ENCODE measurements at places on chromosomes 13 and 19.
A peak's percentile ranks its signal among the peaks of the same experiment; 100 is the strongest.

- DNase-seq: no peak
Observed at GRCh38 chr19:39919976-39920375, 14.5 kb downstream of the FCGBP start.

GRCh38 chr13:105436943-105437342 lies 1098.5 kb downstream of the EFNB2 start:
- DNase-seq: no peak

- DNase-seq: no peak
Observed at GRCh38 chr13:32087955-32088747, 56.6 kb downstream of the FRY start.

- no peak for DNase-seq
Observed at GRCh38 chr13:106472621-106473020, 62.8 kb downstream of the EFNB2 start.

- no peak for DNase-seq
Observed at GRCh38 chr19:18153556-18154134, 682 bp downstream of the PIK3R2 start.

DNA sequence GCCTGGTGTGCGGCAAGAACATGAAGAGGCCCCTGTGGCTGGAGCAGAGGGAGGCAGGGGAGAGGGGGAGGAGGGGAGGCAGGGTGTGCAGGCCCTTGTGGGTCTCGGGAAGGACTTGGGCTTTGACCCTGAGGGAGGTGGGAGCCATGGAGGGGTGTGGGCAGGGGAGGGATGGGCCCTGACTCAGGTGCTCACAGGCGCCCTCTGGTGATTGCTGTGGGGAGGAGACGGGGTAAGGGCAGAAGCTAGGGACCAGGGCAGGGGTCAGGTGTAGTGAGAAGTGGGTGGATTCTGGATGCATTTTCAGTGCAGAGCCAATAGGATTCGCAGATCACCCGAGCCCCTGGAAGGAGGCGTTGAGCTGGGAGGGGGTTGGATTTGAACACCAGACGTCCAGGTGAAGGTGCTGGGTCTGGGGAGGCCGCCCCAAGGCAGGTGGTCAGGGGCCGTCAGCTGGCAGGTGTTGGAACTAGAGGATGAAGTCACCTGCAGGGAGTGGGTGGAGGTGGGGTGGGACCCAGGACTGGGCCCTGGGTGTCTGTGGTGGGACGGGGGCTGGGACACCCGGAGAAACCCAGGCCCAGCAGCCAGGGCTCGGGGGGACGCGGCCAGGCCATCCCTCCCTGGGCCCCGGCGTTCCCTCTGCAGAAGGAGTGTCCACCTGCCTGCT lies 185.4 kb downstream of the KDM4B start:
- DNase-seq: no peak

GRCh38 chr13:51995677-51996551 lies 15.3 kb downstream of the ATP7B start:
- peak; percentile 24 for DNase-seq

GRCh38 chr13:112159575-112160547 lies 92.9 kb downstream of the SOX1 start:
- DNase-seq: no peak

- no peak for DNase-seq
Observed at GRCh38 chr13:71798707-71799106, 68.3 kb downstream of the DACH1 start.

- no peak for DNase-seq
Observed at GRCh38 chr19:40357640-40358039, 9.1 kb downstream of the PLD3 start.

GRCh38 chr13:33139184-33139583 lies 123.0 kb downstream of the KL start:
- no peak for DNase-seq

DNA sequence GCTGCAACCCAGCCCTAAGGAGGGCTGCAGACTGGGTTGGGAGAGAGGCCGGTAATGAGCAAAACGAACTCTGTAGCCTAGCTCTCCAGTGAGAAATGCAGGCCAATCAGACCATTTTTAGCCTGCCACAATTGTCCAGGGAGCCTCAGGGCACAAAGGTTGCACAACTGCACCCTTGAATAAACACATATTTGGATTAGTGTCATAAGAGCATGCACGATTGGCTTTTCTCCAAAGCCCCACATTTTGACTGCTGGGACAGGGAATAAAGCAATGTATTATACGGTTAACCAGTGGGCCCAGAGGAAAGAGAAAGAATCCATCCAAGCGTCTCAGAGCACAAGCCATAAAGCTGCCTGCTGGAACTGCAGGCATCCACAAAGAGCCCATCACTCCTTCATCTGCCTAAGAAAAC lies 729.4 kb upstream of the SGCG start:
- DNase-seq: peak; percentile 11

DNA sequence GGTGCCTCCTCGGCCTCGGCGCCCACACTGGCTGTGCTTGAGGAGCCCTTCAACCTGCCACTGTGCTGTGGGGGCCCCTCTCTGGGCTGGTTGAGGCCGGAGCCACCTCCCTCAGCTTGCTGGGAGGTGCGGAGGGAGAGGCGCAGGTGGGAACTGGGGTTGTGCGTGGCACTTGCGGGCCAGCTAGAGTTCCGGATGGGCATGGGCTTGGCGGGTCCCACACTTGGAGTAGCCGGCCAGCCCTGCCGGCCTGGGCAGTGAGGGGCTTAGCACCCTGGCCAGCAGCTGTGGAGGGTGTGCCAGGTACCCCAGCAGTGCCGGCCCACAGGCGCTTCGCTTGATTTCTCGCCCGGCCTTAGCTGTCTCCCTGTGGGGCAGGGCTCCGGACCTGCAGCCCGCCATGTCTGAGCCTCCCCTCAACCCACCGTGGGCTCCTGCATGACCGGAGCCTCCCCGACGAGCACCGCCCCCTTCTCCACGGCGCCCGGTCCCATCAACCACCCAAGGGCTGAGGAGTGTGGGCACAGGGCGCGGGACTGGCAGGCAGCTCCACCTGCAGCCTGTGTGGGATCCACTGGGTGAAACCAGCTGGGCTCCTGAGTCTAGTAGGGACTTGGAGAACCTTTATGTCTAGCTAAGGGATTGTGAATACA lies 723.8 kb downstream of the DIAPH3 start:
- DNase-seq: no peak

DNA sequence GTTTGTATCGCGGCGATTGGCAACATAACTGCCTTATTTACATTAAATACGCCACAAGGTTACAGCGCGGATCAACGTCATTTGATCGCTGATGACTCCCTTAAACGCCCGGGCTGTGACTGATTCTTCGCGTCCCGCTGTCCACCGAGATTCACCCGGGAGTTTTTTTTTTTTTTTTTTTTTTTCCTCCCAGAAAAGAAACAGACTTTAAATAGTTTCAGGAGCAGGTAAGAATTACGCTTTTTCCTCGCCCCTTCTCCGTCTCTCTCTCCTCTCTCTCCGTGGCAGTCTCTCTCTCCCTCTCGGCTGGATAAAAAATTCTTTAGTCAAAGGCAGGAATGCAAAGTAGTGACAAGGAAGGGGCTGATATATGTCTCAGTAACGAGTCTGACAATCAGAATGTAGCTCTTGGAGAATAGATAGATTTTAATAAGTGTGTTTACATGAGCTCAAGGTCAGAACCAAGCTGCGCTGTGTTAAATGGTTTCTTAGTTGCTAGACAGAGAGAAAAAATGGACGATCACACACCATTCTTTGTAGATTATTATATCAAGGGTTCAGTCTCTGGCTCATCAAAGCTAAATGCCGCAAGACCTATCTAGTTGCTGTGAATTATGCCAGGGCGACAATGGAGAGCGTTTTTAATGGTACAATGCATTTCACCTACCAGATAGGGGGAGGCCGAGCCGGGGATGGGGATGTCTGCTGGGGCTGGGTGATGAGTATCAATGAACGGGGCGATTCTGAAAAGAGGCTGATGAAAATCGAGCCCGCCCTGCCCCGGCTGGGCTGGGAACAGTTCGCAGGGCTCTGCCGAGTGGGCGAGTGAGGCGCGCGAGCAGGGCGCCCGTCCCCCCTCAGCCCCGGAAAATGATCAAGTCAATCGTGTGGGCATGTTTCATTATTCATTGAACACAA lies 147.2 kb upstream of the ZNF536 start:
- peak; percentile 68 for DNase-seq

DNA sequence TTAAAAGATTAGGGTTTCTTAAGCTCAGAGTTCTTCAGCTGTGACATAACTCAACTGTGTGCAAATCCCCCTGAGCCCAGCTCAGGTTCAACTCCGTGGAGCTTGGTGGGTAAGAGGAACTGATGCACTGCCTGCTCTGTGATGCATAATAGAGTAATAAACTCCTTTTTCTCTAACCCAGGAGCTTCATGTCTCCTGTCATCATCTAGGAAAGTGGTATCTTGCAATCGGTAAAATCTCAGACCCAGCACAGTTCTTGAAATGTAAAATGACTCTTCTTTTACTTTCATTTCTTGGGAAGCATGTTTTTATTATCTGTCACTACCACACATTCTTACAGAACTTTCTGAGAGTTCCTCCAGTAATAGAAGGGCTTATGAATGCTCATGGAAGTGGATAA lies 123.8 kb upstream of the PCDH9 start:
- DNase-seq: no peak

DNA sequence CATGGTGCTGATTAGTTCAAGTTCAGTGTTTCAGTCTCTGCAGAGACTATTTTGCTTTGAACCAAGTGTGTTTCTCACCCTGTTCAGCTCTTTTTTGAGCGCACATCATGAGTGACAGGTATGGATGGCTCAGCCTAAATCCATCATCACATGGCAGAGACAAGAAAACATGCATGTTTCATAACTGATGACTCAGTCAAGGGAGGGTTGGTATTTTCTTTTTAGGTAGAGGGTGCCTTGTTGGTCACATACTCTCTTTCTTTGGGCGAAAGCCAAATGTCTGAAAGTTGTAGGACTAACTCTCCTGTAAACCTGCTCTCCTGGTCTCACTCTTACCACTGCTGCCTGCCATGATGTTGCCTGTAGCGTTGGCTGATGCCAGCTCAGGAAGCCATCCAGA lies 48.1 kb upstream of the RAP2A start:
- no peak for DNase-seq

DNA sequence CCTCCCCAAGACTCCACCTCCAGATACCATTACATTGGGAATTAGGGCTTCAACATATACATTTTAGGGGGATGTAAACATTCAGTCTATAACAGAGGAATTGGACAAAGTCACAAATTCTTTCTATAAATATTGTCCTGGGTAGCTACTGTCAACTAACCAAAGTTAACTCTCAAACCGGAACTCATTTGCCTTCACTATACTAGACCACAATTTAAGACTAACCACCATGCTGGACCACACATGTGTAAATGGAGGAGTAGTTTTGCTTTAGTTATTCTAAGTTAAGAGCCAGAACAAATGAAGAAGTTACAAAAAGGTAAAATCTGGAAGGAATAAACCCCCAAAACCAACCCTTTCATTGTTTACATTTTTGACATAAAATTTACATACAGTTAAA lies 222.8 kb downstream of the NDFIP2 start:
- no peak for DNase-seq

DNA sequence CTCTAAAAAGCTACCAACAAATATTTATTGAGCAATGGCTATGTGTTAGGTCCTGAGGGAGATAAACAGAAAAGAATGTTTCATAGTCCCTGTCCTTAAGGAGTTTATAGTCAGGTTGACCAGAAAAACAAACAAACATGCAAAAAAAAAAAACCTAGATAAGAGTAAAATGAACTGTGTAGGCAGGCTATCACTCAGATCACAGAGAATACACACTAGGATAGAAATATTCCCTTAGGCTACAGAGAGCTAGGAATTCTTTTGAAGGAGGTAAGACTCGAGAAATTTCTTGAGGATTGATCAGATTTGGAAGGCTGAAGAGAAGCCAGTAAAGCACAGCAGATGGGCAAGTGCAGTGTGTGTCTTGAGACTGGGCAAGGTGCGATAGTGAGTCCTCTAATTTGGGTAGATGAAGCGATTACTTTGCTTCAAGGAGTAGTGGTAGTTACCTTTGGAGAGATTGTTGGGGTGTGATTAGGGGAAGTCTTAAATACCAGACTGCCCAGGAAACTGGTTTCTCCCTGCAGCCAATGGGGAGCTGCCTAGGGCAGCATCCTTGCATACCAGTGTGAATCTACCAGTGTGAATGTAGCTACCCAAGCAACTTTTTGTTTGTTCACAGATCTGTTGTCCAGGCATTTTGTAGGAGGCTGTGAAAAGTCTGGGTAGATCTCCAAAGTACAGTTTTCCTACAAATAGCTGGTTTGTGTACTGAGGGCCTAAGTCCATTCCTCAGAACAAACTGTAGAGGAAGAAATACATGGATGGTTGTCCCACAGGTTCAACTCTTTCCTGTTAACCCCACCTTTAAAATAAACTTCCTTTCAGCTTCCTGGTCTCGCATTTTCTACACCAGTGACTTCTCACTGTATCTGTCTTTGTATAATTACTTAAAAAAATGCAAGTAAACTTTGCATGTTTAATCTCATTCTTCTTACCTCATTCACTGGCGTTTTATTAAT lies 314.1 kb downstream of the KLF5 start:
- DNase-seq: no peak

DNA sequence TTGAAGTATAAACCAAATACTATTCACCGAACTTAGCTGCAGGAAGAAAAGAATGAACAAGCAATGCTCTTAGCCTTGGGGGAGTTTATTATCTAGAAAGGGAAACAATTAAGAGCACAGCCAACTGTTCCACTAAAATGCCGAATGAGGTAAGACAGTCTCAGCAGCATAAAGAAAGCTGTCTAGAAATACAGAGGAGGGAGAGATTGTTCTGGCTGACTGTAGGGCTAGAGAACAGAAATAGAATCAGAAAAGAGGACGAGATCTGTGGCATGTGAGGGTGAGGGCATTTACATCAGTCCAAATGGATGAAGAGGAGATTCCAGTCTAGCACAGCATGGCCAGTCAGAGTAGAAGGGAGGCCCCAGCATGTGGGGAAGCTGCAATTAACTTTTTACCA lies 56.8 kb upstream of the TNFRSF19 start:
- DNase-seq: no peak

DNA sequence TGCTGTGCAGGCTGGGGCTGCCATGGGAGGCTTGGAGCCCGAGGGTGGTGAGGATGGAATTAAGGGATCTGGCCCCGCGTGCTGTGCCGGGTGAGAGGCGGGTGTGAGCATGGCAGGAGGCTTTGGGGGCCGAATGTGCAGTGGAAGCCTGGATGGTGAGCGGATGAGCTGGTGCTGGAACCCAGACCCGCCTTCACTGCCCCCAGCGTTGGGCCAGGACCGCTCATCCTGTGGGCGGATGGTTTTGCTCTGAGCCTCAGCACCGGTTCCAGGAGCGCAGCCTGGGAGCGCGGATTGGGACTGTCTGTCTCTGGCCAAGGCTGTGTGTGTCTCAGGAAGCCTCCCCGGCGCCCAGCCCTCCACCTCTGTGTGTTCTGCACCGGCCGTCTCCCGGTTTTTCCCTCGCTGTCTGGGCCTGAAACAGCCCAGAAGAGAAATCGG lies 16.7 kb downstream of the KDM4B start:
- no peak for DNase-seq

All from globus pallidus (tissue), 1 donor.